Mesenteric fat pad (tissue), 1 donor: ENCODE measurements at places on chromosomes 2 and 18. TPM values are rescaled to one million over a fixed set of nuclear protein-coding genes. Genes with fewer than 3 reads are reported as not detected.

CD8B2 gene
- total RNA-seq, result not detected

CYBRD1 gene
- total RNA-seq, result 172 TPM

GLI2 gene
- 4.1 TPM for total RNA-seq

ESPNL gene
- total RNA-seq, result 0.48 TPM

CFC1 gene
- not detected for total RNA-seq

COL4A4 gene
- 0.45 TPM for total RNA-seq

RBM43 gene
- total RNA-seq, result 3.7 TPM

RAD51AP2 gene
- not detected for total RNA-seq

ANKRD29 gene
- total RNA-seq, result 11.9 TPM

IMMT gene
- total RNA-seq, result 85.2 TPM

GRCh38 chr2:174026122-174026845 is 61.1 kb upstream of the SP3 start:
- no peak for DNase-seq

DNA sequence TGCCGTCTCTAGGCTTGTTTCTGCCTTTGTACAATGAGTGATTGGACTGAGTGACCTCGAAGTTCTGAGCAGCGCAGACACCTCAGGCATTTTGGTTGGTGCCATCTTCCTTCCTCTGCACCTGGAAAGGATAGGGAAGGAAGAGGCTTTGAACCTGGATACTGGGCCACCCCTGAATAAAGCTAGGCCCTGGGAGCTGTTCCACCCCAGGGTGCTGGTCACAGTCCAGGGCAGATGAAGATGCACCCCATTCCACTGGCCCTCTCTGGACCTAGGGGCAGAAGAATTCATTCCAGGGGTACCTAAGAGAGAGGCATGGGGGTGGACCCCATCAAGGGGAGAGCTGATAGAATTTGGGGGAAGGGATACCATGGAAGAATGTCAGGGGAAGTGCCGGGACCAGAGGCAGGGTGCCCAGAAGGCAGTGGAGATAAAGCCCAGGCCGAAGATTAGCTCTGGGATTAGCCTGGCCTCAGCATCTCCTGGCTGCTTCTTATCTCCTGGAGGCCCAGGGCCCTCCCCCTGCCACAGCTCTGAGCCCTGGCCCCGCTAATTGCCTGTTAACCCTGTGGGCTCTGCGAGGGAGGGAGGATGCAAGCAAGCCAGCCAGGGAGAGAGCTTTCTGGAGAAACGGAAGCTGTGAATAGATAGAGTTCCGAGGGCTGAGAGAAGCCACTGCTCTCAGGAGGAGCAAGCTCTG is 11.4 kb downstream of the ASIC4 start:
- no peak for DNase-seq

DNA sequence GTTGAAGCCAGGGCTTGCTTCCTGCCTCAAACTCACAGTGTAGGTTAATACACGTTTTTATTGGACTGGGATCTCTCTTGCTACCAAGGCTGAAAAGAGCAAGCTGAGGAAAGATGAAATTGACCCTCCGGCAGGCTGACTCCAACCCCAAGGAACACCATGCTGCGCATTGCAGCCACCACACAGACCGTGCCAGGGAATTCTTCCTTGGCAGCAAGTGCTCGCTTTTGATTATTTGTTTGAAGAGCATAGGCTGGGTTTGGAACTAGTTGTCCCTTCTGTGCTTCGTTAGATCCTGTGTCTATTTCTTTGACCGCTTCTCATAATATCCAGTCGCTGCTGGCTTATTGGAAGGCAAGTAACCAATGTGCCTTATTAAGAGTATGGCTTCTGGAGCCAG is 34.4 kb upstream of the DARS1 start:
- no peak for DNase-seq

GRCh38 chr2:241217320-241218031 is 29.0 kb downstream of the ANO7 start:
- DNase-seq, result peak; percentile 92

DNA sequence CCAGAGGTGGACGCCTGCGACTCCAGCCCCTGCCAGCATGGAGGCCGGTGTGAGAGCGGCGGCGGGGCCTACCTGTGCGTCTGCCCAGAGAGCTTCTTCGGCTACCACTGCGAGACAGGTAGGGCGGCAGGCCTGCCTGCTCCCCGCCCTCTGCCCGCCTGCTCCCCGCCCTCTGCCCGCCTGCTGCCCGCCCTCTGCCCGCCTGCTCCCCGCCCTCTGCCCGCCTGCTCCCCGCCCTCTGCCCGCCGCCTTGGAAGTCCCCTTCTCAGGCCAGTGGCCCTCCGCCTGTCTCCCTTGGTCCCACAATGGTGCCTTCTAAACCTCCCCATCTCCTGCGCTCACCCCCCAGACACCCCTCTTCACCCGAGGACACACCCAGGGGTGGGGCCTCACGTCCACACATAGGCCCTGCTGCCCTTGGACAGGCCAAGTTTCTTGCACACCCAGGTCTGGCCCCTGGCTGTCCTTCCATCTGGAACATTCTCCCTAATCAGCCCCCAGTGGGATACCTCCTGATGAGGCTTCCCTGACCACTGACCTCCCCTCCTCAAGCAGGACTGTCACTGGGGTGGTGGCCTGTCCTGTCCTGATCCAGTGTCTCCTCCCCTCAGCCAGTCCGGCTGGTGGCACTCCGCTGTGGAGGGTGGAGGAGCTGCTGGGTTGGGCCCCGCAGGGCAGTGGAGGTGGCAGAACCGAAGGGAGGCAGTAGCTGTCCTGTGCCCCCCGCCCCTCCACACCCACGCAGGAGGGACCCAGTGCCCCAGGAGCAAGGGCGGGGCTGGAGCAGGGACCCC is 37.9 kb downstream of the MTERF4 start:
- no peak for DNase-seq

- no peak for DNase-seq
Measured at GRCh38 chr2:45083175-45083574, 73.9 kb upstream of the SIX2 start.

GRCh38 chr2:68653034-68653433 is 9.7 kb downstream of the PROKR1 start:
- DNase-seq, result no peak

DNA sequence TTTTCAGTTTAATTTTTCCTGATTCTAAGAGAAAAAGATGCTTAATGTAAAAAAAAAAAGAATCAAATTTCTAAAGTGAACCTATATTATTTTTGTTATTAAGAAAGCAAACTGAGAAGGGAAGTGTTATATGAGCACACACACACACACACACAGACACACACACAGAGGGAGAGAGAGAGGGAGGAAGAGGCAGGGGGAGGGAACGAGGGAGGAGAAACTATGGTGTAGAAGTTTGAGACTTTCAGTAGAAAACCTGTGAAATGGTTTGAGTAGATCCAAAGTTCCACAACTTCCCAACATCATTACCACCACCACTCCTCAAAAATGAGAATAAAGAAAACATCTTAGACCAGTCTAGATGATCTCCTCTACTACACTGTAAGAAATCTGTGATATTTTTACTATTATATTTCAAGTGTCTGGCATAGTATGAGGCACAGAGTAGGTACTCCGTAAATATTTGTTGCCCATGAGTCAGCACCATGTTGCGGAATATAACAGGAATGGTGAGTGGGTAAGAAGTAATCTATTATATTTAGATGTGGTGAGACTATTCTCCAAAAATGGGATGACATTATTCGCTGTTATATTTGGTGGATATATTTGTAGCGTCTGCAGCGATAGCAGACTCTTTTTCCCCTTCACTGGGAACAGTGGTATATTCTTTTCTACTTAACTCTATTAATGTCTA is 149.4 kb upstream of the DNMT3A start:
- DNase-seq, result no peak

GRCh38 chr2:241509155-241509784 is 886 bp upstream of the STK25 start:
- DNase-seq, result no peak

DNA sequence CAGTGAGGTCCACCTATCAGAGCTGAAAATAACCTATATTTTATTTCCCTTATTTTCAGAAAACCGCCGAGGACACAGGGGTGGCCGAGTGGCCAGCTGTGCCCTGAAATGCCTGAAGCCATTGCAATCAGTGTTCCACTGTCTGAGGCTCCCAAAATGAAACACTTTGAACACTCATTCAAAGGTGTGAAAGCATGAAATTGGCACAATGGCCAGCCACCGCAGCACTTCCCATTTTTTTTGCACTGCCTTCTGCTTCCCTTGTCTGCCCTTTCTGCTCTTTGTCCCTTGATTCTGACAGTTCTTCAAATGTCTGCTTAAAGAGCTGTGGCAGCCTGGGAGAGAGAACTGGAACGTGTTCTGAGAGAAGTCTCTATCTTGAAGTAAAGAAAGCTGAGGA is 1127.5 kb upstream of the CELF4 start:
- DNase-seq, result no peak

DNA sequence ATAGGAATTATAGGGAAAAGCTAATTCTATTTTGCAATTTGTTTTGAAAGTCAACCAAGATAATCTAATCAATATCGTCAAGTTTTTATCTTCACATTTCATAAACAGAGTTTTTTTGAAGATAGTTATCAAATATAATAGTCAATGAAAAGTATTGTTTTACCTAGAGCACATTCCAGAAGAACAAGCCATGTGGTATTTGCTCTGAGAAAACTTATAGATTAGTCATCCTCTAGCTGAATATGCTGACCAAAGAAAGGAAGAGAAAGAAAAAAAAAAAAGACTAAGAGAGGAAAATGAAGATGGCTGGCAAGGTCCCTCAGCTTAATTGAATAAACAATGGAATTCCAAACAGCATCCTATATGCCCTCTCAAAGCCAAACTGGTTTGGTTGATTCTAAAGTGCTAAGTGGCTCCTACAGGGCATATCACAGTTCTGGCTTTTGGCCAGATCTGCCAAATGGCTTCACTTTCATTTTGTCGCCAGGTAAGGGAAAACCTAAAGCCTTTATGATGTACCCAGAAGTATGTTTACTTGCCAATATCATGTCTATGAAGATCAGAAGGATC is 132.6 kb downstream of the VWC2L start:
- no peak for DNase-seq

GRCh38 chr2:43810452-43810851 is 28.2 kb downstream of the ABCG5 start:
- DNase-seq, result no peak

- DNase-seq, result no peak
Measured at GRCh38 chr2:113133704-113134598, 6.6 kb downstream of the IL1RN start.

GRCh38 chr2:203880557-203881125 is 13.1 kb downstream of the CTLA4 start:
- DNase-seq, result no peak
